ENCODE measurements at places on chromosomes 3 and 15.

DNA sequence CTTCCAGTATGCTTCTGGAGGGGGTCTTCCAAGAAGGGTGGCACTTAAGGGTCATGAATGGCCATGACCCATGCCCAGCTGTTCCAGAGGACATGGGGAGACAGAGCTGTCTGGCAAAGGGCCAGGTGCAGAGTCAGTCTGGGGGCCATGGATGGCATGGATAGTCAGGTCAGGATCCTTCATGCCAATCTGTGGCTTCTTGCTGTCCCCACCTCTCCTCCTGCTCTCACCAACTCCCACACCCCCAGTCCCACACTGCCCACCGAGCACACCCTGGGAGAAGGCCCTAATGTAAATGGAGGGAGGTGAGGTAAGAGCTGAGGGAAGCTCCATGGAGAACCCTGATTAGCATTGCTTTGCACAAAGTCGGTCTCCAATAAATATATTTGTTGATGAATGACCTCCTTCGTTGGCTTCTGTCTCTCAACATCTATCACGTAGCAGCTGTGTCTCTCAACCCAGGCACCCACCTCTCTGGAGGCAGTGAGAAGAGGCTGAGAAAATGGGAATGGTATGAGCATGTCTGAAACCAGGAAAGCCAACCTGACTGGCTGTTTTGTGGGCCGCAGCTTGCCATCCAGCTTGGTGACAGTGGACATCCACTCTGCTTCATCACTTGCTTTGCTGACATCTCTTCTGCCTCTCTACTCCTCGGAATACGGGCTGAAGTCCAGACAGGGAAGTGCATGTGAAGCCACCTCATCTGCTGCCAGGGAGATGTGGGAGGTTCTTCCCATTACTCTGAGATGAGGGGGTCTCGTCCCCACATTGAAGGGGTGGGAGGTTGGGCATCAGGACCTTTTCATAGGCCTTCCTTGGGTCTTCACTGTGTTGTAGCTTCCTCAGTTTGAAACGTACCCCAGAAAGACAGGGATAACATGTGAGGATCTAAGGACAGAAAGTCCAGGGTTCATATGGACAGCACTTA is 37.7 kb upstream of the RAB6B start:
- DNase-seq = no peak

GRCh38 chr3:170632780-170633179 is 46.9 kb upstream of the SLC7A14 start:
- no peak for DNase-seq

DNA sequence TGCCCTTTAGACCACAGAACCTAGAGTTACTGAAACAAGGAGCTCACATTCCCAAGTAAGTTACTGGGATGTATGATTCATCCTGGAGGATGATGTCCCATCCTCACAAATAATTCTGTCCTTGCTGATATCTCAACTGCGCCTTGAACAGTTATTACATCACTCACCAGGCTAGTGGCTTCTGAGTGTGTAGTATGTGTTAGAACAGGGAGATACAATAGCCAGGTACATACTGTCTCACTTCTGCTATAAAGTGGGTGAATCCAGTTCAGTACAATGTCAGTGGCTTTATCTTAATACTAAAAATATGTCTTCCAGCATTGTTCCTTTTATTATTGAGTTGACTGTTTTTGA is 483.2 kb upstream of the FRG2C start:
- DNase-seq = no peak

GRCh38 chr3:131540821-131541220 is 38.0 kb upstream of the MRPL3 start:
- DNase-seq = no peak

DNA sequence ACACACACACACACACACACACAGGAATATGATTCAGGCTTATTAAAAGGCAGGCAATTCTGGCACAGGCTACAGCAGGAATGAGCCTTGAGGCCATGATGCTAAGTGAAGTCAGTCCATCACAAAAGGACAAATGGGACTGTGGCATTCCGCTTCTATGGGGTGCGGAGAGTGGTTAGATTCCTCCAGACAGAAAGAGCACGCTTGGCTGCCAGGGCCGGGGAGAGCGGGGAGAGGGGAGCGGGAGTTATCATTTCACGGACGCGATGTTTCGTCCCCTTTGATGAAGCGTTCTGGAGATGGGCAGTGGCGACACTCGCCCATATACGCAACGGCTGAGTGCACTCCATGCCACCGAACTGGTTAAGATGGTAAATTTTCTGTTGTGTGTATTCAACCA is 58.5 kb upstream of the FAM174B start:
- peak; percentile 42 for DNase-seq

- DNase-seq = no peak
These were observed 51.8 kb downstream of the CMTM7 start for GRCh38 chr3:32443478-32443877.

GRCh38 chr3:184361932-184362667 is 590 bp downstream of the POLR2H start:
- peak; percentile 73 for DNase-seq

DNA sequence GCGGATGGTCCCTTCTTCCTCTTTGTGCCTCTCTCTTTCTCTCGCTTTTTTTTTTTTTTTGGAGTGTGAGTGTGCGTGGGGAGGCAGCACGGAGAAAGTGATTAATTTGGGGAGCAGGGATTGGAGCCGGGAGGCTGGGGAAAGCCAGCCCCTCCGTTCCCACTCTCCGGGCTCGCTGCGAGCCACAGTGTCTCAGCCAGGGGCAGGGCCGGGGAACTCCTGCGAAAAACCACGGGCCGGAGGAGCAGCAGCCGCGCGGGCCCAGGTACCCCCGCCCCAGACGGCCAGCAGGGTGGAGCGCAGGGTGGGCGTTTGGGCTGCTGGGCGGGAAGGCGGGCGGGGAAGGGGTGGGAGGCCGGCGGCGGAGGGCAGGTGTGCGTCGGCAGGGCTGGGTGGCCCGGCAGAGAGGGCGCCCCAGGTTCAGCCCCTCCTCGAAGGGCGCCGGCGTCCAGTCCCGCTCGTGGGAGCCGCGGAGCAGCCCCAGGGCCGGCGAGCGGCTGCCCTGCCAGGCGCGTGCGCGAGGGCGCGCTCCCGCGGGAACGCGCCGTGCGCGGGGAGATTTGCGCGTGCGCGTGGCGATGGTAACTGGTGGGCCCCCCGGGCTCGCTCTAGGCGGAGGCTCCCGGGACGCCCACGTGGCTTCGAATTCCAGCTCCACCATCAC is 1.4 kb downstream of the CHL1 start:
- DNase-seq = peak; percentile 5

- no peak for DNase-seq
These were observed 34.8 kb downstream of the NMNAT3 start for GRCh38 chr3:139642996-139643395.

DNA sequence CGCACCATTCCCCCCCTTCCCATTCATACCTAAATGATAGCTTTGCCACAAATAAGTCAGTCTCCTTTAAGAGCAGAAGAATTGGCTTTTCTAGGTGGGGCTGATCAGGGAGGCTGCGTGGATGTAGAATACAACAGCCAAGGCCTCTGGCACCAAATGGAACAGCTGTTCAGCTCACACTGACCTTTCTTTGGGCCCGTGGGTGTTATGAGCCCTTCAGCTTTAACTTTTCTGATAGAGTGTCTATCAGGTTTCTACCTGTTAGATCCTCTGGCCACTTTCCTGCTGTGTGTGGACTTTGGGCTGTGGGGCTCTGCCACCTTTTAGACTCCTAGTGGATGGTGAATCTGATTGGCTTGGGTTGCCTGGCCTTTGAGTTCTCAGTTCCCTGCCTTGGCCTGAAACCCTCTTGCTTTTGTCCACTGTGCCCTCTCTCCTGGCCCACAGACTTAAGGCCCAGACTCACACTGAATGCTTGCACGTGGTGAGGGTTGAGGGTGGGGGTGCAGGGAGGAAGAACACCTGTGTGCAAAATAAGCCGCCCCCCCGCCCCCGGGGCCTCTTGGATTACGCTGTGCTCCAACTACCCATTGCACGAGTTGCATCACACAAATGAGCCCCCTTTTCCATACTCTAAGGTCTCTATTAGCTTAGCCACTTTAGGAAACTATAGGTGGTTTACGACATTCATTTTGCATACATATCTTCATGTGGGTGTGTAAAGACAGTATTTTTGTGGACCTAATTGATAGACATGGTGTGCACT is 1.3 kb upstream of the RFX7 start:
- no peak for DNase-seq

DNA sequence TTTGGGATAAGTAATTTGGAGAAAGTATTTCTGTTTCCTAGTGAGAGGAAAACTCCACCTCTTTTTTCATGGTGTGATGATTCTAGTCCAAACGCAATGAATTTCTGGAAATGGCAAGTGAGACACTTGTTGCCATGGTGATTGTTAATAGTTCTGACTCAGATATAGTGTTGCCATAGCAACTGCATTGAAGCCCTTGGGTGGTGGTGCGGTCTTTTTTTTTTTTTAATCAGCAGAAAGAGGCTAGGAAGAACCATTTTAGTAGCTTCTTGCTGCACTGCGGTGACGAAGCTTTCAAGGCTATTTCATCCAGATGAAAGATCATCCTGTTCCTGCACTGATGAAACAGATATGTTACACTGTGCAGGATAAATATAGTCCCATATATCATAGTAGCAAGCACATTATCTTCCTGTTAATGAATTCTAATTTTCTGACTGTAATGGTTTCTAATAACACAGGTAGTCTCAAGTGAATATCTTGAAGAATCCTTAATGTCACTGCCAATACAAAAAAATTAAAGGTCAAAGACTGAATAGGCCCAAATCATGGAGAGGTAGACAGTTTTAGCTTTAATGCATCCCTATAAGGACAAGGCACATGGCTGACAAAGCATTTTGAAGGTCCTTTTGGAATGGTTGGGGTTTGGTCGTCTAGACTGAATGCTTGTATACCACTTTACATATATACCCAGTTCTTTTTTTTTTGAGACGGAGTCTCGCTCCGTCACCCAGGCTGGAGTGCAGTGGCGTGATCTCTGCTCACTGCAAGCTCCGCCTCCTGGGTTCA is 125.1 kb upstream of the ZBTB20 start:
- DNase-seq = peak; percentile 86

DNA sequence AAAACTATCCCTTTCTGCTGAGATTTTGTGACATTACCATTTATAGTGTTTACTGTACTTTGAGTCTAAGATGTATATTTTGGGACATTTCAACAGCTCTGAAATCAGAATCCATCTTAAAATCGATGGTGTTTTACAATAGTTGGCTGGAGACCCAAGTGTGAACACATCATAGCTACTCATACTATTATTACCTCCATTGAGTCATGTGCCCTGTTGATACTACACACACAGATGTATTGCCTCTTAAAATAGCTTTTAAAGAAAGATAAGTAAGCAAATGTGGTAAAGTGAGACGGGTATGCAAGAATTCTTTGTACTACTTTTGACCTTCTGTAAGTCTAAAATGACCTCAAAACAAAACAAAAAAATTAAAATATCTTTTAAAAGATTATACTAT is 6.7 kb downstream of the LMOD3 start:
- no peak for DNase-seq

GRCh38 chr3:123871946-123872345 is 12.2 kb downstream of the MYLK start:
- DNase-seq = peak; percentile 45

DNA sequence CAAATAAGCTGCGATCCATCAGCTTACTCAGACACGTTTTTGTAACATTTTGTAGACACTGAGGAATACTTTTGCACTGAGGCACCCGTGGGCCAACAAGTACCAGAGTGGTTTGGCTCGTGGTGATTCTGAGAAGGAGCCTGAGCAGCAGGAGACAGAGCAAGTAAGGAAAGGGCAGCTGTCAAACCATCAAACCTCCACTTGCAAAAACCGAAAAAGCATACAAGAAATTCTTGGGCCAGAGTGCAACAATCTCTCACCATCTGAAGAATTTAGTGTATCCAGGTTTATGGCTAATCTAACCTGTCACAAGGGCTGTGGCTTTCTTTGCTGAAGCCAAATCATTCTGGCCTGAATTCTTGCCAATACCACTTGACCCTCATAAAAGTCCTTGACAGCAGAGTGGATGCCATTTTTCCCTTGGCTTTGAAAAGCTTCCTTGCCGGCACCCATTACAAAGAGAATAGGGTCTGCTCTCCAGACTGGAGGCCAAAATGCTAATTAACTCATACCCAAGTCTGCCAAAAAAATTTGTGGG is 56.7 kb downstream of the MYO1E start:
- no peak for DNase-seq

- DNase-seq = no peak
These were observed 51.9 kb upstream of the KLF13 start for GRCh38 chr15:31274496-31275330.

DNA sequence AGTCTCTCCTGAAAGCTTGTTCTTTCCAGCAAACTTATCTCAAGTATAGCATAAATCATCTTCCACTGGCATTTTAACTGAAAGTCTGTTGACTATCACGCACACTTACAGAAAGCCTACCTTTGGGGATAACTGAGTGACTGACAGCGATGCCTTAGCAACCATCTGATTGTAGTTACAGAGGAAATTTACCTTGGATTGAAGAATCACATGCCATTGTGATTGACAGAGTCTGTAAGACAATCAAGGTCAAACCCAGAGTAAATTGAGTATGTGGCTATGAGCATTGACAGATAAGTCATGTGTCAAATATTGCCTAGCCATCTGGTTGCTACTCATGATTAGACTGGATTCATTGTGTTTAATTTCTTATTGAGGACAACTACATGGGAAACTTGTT is 82.0 kb downstream of the CNTN4 start:
- DNase-seq = no peak

DNA sequence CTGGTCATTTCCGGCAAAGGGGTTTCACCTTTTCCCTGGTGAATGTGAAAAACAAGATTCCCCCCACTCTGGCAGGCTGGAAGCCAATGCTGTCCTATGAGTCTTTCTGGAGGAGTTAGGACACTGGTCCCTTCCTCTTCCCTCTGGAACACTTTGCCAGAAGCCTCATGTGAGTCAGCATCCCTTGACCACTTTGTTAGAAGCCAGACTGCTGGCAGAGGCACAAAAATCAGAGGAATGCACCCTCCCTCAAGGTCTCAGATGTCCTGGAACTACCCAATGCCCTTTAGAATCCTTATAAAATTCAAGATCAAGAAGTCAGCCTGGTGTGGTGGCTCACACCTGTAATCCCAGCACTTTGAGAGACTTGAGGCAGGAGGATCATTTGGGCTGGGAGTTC is 26.6 kb downstream of the ITGB5 start:
- DNase-seq = no peak

- no peak for DNase-seq
These were observed 50.9 kb downstream of the ABHD2 start for GRCh38 chr15:89138999-89139612.

DNA sequence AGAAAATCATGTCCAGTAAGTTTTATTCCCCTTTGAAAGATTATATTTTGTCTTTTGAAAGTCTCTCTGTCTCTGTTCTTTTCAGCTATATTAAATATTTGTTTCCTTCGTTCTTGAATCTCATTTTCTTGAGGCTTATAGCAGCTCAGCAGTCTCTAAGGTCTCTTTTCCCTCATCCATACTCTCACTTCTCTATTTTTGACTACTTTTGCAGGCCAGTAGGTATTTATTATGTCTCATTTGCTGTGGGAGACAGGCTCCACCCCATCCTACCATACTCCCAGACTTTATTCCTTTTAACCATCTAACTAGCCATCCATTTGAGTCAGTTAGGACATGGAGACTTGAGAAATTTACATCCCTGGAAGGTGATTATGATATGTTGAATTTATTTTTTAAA is 71.0 kb downstream of the FILIP1L start:
- DNase-seq = no peak

All from A673 (cell line).